ENCODE measurements at places on chromosomes 5 and 9.

DNA sequence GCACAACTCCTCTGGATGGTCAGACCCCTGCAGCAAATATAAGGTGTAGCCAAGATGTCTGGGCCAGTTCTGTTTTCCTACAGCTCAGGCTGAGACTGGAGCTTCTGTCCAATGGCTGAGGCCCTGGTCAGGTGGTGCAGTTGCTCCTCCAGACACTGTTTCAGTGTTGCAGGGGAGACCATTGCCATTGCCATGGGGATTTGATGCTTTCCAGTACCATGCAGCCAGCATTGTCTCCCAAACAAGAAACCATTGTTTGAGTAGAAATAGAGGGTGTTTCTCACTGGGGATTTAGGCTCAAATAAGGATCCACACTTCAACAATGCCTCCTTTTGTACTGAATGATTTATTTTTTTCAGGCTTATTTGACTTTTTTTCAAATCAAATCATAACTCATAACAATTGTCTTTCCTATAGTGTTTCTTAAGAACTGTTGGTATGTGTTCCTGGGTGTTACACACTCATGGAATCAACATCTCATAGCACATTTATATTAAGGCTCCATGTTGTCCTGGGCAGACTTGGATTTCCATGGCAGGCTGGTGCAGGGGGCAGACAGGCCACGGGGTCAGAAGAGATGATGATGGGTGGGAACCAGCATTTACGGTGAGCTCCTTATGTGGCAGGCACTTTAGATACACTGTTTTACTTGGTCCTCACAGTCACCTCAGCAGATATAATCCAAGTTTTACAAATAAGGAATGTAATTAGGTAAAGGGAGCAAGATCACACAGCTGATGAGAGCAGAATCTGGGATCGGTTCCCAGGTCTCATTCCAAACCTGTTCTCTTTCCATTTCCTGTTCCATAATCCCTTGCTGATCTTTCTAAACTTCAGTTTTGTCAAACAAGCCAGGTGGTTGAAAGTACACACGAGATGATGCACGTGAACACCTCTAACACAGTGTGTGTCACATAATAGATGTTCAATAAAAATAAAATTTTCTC lies 95.9 kb upstream of the GNAQ start:
- no peak for DNase-seq

DNA sequence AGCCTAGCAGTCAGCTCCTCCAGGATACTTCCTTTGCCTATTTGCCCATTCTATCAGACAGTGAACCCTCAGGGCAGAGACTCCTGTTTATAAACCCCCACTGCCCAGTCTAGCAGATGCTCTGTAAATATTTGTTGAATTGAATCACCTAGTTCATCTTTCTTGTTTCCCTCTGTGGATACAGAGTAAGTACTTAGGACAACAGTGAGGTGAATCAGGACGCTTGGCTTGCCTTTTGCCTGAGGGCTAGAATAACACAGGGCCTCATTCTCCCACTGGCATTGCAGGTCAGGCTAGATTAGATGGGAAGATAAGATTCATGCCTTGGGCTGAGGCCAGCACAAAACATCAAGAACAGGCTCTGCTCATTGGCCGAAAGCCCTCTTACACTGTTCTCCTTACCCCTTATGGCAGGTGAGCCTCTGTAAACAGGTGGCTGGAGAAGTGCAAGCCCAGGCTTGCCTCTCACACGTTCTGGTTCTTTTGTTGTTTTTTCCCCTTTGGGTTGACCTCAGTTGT lies 22.2 kb downstream of the TNFSF8 start:
- peak; percentile 98 for DNase-seq

DNA sequence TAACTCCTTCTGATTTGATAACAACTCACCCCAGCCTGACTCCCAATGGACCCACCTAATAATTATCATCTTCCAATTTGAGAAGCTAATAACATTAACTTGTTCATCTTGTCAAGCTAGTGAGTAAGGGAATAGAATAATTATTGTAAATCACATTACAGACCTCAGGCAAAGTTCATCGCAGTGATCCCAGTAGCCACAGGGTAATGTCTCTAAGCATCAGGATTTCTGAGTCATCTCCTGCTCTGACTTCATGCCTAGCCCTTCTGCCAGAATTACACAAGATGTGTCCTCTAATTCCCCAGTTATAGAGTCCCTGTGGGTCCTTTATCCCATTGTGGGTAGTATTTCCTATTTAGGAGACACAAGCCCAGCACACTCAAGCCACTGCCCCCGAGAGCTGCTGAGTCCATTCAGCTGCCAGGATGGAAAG lies 365.7 kb downstream of the DEPDC1B start:
- DNase-seq = no peak

- no peak for DNase-seq
Measured at GRCh38 chr5:71934322-71934721, 173.0 kb upstream of the MAP1B start.

GRCh38 chr5:88881571-88881971 lies 1.4 kb downstream of the MEF2C start:
- DNase-seq = no peak

DNA sequence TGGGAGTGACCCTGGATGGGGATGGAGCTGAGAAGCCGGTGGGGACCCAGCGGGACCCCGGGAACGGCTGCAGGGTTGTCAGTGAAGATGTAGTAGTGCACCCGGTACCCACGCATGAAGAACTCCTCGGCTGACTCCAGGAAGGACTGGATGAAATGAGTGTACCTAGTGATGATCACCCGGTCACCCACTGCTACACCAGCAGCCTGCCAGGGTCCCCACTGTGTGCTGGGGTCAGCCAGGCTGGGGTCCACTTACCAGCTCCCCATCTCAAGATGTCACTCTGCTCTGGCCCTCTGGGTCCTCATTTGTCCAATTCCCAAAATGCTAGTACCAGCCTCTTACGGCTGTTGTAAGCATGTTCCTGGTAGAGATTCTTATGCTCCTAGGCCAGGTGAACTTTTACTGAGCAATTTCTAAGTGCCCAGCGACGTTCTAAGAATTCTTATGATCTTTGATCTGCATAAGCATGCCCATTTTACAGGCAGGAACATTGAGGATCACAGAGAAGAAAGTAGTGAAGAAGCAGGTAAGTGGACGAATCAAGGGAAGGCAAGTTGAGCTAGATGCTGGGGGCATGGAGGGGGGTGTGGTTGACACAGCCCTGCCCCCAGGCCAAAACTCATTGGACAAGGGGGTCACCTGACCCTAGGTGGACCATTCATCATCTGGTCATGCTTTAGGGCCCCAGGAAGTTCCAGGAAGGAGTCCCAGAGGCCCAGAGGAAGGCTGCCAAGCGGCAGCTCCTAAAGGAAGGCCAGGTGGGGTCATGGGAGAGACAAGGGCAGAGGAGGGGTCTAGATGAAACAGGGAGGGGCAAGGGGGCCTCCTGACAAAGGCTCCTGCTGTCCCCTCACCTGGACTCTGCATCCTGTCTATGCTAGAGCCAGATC lies 9.4 kb downstream of the GBGT1 start:
- no peak for DNase-seq

Measured in NCI-H146 (cell line).